ENCODE measurements at places on chromosomes 1 and 21. TPM values are rescaled to one million over a fixed set of nuclear protein-coding genes. Genes with fewer than 3 reads are reported as not detected.
A peak's percentile ranks its signal among the peaks of the same experiment; 100 is the strongest.

DNA sequence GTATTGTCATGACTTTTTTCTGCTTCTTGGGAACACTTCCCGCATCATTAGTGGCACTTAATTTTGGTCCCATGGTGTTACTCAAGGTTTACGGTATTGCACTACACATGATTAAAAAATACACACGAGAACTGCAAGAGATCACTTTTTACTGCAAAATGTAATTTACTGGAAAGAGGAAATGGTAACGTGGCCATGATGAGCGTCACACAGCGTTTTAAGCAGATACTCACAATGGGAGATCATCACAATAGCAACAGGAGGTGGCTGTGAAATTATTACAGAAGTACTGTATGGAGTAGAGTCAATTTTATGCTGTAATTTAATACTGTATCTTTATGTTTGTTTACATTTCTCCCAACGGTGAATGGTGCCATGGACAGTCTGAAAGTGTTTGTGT, 1510.3 kb downstream of the AMY1C start:
- DNase-seq: no peak

Gene GBP4
- total RNA-seq: 5.3 TPM

Gene FCRL2
- not detected for total RNA-seq

Gene IGSF3
- total RNA-seq: 0.48 TPM

DNA sequence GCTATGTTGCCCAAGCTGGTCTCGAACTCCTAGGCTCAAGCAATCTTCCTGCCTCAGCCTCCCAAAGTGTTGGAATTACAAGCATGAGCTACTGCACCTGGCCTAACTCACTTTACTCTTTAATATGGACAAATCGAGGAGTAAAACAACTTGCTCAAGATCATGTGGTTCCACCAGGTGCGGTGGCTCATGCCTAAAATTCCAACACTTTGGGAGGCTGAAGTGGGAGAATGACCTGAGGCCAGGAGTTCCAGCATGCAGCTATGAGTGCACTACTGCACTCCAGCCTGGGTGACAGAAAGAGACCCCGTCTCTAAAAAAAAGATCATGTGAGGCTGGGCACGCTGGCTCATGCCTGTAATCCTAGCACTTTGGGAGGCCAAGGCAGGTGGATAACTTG, 2.0 kb downstream of the INPP5B start:
- DNase-seq: no peak

DNA sequence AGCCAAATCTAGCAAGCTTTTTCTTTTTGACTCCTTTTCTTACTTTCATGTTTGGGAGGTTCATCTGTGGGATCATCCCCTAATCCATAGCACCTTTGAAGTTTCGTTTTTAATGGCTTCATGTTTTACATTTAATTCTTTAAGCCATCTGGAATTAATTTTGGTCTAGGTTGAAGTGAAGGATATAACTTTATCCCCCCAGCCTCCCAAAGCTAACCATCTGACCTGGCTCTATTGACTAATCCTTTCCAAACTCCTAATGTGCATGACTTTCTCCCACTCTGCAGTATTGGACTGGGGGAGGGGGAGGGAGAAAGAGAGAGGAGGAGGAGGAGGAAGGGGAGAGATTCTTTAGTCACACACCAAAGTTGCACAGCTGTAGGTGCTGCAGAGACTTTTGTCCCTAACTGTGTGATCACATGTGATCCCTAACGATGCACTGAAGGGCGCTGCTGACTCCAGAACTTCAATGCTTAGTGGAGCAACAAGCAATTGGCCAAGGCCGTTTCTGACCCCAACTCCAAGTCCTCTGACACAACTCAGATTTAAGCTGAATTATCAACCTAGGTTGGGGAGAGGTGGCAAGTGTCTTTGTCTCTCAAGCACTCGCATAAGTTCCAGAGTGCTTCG, 191.6 kb downstream of the HUNK start:
- no peak for DNase-seq

DNA sequence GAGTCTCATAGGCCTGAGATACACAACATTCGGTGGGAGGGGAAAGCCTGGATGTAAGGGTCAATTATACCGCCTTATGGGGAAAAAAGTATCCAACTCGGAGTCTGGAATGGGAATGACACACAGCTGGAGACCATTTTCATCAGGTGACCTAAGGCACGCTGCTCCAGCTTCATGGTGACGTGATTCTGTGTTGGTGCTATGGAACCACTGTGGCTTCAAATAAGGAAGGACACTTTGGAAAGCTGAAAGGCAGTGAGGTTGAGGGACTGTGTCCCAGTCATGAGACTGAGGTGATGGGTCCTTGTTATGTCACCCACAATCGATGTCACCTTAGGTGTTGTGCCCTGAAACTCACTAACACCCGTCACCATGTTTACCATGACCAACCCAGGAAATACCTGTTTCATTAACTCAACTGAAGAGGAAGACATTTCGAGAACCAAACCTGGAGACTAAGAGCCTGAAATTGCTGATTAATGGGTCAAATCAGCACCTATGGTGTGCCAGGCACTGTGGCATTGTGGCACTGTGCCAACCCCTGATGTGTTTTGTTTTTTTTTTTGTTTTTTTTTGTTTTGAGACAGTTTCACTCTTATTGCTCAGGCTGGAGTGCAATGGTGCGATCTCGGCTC, 54.5 kb downstream of the IRF2BP2 start:
- DNase-seq: no peak

DNA sequence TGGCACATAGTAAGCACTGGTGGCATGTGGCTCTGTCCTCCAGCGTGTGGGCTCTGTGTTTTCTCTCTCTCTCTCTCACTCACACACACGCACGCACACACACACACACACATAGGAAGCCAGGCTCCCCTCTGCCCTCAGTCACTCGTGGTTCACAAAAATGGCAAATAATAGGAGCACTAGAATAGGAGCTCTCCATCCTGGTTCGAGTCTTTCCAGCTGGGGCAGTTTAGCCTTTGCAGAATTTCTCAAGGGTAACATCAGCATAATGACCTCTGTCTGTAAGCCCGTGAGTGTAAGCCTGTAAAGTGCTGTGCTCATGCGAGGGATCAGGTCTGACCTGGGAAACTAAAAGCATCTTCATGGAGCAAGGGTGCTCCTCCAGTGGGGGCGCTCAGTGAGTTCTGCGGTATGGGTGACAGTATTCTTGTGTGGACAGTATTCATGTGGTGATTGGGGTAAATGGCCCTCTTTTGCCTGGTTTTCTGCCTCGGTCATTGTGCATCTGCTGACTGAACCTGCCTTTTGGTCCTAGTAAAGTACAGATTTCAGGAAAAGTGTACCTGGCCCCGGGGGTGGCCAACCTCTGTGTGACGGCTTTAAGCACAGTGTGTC, 842 bp upstream of the ZC3H12A start:
- peak; percentile 46 for DNase-seq

Gene COL18A1
- total RNA-seq: 499 TPM

GRCh38 chr1:214002472-214002871, 14.7 kb downstream of the PROX1 start:
- DNase-seq: no peak

DNA sequence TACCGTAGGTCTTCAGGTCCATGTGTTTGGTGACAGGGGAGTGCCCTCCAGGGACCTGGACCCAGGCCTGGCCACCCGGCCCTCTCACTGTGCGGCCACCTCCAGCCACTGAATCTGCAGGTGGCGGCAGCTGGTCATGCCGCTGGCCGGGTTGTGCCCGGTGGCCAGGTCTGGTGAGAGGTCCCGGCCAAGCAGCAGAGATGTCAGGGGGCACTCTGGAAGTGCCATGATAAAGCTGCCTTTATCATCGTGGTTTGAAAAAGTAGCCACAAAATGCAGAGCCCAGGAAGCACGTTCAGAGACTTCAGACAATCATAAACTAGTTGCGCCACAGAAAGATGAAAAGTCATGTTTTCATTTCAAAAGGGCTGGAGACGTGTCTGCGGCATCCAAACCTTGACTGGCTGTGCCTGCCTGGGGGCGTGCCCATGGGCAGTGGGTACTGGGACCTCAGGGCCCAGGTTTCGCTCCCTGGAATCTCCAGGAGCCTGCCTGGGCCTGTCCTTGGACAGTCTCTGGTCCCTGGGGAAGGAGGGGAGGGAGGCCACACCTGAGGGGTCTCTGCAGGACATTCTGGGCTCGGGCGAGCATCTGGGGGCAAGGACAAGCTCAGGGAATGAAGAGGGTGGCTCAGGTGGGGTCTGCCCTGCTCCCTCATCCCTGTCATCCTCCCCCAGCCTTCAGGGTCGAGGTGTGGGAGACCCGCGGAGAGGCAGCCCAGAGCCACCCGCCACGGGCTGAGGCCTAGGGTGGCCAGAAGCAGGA, 44.9 kb downstream of the COL18A1 start:
- DNase-seq: peak; percentile 63

GRCh38 chr1:41880950-41881885, 37.5 kb downstream of the HIVEP3 start:
- DNase-seq: no peak

GRCh38 chr21:26124421-26124833, 46.1 kb downstream of the APP start:
- no peak for DNase-seq

Gene NID1
- total RNA-seq: 49.7 TPM

GRCh38 chr1:90220941-90221693, 226.2 kb downstream of the ZNF326 start:
- DNase-seq: no peak

- DNase-seq: no peak
These were observed 14.1 kb upstream of the MOB3C start for GRCh38 chr1:46630719-46631118.

DNA sequence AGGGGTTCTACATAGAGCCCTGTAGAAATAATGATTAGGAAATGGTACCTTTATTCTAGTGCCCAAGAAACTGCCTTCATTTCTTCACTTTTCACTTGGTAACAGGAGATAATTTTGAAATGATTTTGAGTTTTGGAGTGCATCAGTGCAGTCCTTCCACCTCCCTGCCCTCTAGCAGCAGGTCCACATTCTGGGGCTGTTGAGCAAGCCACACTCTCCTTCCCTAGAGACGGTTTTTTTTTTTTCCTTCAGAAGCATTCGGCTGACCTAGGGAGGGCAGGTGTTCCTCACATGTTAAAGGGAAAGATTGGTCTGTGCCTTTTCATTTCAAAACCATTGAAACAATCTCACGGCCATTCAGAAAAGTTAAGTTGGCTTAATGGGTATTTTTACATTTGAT, 39.8 kb downstream of the SLC37A1 start:
- no peak for DNase-seq

DNA sequence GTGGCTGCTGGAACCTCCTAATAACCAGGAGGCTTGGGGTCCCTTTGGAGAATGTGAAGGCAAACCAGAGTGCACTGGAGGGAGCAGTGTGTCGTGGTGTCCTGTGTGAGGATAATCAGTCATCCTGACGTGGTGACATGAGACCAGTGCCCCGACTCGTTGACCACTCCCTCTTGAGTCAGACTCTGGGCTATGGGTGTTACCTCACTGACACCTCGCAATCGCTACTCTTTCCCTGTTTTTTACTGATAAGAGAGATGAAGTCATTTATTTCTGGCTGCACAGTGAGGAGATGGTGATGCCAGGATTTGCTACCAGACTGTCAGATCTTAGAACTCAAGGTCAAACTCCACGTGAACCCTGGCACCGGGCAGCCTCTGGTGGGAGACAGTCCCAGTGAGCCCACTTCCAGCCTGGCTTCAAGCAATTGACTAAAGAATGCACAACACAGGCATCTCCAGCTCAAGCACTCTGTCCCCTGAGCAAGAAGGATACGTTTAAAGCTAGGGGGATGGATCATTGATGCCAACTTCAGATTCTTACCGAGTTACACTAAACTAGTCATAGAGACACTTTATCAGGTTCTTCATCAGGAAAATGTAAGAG, 30.3 kb downstream of the UBASH3A start:
- DNase-seq: no peak

Gene FMO2
- 8.1 TPM for total RNA-seq

Gene IL20
- not detected for total RNA-seq

DNA sequence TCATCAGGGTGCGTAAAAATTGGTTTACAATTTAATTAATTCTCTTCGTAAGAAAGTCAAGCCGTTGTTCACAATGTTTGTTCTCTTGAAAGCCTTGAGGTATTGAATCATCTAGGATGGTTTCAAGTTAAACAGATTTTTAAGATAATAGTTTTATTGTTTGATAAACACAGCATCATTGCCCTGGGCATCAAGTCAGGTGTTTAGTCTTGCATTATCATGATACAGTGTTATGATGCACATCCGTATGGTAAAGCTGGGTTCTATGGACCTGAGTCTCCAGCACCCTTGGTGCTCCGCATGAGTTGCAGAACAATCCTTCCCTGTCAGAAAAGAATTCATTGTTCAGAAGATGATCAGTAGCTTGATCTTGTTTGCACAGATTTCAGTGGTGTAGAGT, 359.5 kb downstream of the LMO4 start:
- no peak for DNase-seq

Gene AMY1A
- not detected for total RNA-seq

- no peak for DNase-seq
These were observed 3.0 kb downstream of the PRRC2C start for GRCh38 chr1:171488190-171488929.

- no peak for DNase-seq
These were observed 178.0 kb downstream of the CAMTA1 start for GRCh38 chr1:6962996-6963911.

DNA sequence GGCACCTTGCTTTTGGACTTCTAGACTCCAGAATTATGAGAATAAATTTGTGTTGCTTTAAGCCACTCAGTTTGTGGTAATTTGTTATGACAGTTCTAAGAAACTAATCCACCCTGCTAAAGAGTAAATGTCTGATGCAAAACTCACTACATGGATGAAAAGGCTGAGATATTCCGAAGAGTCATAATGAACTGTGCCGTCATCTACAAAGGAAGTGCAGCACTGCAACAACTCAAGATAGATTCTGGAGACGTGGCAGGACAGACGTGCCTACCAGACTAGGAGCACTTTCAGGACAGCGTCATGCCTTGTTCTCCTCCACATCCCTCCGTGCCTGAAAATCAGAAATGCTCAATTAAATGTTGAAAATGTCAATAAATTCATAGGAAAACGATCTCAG, 24.4 kb upstream of the IRF2BP2 start:
- no peak for DNase-seq

- DNase-seq: no peak
These were observed 11.7 kb upstream of the DPH5 start for GRCh38 chr1:101037316-101037715.

Gene MCOLN3
- 0.05 TPM for total RNA-seq

GRCh38 chr1:115456441-115456961, 118.5 kb upstream of the NGF start:
- no peak for DNase-seq

Gene DLGAP3
- 0.10 TPM for total RNA-seq
